ENCODE measurements at places on chromosomes 3 and 15.

DNA sequence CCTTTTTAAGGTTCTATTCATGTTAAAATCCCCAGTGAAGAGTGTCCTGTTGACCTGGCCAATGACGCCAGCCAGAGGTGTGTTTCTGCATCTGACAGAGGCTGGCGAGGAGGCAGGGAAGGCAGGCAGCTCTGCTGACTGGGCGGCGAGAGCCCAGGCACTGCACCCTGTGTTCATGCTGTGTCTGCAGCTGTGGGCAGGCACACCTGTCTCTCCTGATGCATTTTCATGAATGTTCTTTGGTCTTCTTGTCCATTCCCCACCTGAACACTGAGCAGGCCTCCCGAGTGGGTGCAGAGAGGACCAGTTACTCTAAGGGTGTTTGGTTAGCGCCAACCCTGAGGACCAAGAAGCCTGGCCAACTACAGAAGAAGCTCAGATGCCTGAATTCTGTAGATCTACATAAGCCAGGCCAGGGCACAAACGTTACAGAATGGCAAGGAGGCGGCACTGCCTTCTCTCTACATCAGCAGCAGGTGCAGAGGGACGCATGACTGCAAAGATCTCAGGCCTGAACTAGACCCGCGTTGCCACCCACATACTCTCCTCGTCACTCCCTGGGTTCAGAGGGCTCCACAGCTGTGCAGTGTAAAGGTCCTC is 233.7 kb downstream of the OCA2 start:
- DNase-seq, result no peak

DNA sequence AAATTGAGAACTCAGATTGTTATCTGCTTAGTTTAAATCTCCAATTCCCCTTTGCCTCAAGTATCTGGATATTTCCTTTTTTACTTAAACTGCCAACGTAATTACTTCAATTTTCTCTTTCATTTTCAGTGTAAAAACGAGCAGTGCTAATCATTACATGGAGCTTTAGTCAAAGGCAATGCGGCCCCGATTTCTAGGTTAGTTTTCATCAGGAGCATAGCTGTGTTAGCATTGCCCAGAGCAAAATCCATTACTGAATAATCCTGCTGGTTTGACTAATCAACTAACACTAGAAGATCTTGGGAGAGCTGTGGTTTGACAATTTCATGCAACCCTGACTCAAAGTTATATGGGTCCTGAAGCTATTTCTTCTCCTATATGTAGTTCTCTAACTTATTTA is 46.2 kb downstream of the ZPLD1 start:
- no peak for DNase-seq

DNA sequence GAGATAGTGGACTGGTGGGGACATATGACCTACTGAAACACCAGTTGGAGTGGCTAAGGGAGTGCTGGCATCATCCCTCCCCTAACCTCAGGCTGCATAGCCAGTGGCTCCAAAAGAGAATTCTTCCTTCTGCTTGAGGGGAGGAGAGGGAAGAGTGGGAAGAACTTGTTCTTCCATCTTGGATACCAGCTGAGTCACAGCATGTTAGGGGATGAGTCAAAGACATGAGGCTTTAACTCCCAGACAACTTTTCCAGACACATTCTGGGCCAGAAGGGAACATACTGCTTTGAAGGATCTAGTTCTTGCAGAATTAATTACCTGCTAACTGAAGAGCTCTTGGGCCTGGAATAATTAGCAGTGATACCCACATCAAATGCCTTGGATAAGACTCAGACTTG is 36.8 kb upstream of the PEX5L start:
- DNase-seq, result no peak

DNA sequence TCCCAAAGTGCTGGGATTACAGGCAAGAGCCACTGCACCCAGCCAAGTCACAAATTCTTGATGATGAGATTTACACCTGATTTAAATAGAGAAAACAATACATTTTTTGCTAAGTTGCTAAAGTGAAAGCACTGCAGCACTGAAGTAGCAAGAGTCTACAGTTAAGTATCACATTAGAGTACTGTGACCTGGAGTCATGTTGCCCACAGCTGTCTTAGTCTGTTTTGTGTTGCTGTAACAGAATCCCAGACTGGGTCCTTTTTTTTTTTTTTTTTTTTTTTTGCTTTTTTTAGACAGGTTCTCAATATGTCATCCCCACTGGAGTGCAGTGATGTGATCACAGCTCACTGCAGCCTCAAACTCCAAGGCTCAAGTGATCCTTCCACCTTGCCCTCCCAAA is 23.2 kb upstream of the GNB4 start:
- no peak for DNase-seq

GRCh38 chr3:30826531-30826942 is 67.9 kb downstream of the GADL1 start:
- DNase-seq, result no peak

- no peak for DNase-seq
These were observed 311.4 kb downstream of the TBC1D5 start for GRCh38 chr3:17431004-17431403.

DNA sequence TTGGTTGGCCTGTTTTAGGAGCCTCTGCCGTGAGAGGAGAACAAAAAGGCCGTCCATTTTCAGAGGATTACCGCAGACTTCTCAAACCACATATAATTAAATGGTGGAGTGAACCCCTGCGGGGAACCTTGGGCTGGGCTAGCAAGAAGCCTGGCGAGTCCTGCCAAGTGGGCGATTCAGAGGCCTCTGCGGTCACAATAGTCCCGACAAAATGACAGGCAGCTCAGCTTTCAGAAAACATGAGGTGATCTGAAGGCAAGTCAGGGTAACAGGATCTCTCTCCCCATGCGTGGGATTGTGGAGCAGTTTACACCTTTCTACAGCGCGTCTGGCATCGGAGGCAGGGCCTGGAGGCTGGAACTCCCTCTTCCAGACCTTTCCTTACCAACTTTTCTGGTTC is 134.8 kb downstream of the ASB7 start:
- no peak for DNase-seq

DNA sequence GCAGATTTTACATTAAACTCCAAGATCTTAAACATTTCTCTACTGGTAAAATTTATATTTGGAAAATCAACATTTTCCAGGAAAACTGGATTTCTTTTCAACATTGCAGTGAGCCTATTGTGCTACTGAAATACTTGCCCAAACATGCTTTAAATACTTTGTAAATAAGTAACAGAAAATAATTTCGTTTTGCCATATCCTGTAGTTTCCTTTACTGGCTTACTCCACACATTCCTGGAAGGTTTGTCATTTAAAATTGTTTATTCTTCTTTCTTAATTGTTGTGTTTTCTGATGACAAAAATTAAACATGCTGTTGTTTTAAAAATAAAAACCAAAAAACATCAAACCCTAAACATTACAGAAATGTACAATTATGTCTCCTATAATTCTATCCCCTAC is 22.0 kb downstream of the ACAD11 start:
- no peak for DNase-seq

DNA sequence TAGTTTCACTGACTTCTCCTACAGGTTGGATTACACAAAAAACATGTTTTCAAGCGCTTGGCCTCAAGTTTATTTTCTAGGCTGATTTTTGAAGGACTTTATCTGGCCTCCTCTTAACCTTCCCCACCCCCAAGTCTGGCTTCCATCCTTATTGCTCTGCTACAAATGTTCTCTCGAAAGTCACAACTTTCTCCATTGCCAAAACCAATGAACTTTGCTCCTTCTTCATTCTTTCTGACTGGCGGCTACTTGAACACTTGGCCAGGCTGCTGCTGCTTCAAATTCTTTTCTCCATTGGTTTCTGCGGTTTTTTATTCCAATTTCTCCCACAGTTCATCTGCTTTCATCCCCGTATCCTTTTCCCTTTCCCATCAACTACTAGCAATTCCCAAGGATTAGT is 106.6 kb downstream of the TOP2B start:
- peak; percentile 19 for DNase-seq

DNA sequence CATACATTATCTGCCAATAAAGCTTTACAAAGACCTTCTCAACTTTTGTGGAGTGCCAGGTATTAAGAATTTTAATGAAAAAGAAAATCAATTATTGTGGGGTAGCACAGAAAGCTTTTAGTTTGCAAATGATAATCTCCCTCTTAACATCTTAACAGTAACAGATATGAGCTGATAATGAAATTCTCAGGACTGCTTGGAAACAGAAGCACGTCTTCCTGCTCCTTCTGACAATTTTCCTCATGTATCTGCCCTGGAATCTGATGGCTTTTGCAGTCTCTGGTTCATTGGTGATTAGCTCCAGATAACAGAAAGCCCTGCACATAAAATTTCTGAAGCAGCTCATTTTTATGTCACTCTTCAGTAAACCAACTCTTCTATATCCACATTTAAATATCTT is 432.4 kb upstream of the PDZRN3 start:
- no peak for DNase-seq

Measured in skin of body (tissue), 3 donors.